Activated T-helper 1 cell treated with anti-CD3 and anti-CD28 coated beads, Interleukin-2, amount 50 U/mL, for 16 hours (primary cell): ENCODE measurements at places on chromosomes 7 and 10.

GRCh38 chr10:73182568-73182967, 14.6 kb downstream of the FAM149B1 start:
- DNase-seq: no peak

GRCh38 chr10:61673360-61673759, 10.6 kb downstream of the CABCOCO1 start:
- no peak for DNase-seq

- no peak for DNase-seq
Observed at GRCh38 chr7:115749924-115750323, 280.6 kb downstream of the TFEC start.

GRCh38 chr7:101179713-101180112, 380 bp downstream of the NAT16 start:
- no peak for DNase-seq

- DNase-seq: no peak
Observed at GRCh38 chr10:103448746-103449145, 3.4 kb downstream of the CALHM2 start.

DNA sequence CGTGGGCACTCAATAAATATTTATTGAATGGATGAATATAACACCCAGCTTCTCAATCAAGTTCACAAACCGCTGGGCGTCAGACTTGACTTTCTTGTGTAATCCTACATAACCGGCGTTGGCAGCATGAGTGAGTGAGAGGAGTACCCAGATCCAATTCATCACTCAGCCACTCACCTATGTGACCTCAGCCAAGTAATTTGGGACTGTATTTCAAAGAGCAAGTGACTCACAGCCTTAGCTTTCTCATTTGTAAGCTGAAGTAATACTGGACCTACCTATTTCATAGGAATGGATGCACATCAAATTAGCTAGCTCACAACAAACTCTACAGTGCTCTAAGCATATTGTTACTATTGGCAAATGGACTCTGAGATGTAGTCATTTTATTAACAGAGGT, 53.8 kb upstream of the FAM204A start:
- no peak for DNase-seq

DNA sequence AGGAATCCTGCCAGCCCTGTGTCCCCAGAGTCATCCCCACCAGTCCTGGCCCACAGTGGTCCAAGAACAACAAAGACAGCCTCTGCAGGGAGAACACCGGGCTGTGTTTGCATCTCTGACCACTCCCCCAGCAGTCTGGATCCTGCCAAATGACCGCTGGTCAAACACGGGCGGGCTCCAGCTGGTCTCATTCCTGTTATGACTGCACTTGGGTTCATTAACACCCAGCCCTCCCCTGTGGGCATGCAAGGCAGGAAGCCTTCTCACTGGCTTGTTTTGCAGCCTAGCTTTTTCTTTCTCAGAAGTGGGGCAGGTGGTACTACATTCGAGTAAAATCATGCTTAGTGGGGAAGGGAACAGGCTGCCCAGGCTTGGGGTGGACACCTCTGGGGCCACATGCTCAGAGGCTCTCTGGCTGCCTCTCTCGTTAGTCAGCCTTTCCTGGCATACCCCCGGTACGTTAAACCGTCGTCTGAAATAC, 190.0 kb downstream of the PLXNA4 start:
- no peak for DNase-seq

DNA sequence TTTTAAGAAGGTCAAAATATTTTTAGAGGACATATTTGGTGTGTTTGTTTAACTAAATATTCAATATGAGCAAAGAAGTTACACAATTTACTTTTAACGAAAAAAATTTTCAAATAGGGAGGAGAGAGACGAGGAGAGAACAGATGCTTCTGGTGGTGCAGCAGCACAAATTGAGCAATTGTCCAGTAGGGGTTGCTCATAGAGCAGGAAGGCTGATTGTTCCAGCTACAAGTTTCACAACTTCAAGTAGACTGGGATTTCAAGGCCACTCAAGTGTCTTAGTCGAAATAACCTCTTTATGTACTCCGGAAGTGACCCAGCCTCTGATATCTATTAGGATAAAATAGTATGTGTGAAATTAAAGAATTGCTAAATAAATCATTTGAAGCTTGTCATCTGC, 197.9 kb downstream of the HDAC9 start:
- no peak for DNase-seq

- no peak for DNase-seq
Observed at GRCh38 chr10:11147722-11148121, 130.1 kb downstream of the CELF2 start.

DNA sequence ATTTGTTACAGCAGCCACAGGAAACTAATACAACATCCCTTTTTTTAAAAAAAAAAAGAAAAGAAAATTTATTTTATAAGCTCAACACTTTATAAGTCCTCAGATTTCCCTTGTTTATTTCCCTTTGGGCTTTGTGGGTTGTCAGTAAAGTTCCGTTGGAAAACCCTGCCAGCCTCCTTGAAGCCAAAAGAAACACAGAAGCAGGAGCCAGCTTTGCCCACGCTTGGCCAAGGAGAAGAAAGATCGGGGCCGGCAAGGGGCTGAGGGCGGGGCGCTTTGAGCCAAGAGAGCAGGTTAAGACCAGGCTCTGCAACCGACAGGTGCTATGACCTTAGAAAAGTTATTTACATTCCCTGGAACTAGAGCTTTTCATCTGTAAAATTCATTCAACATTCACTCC, 72.7 kb downstream of the RGS10 start:
- no peak for DNase-seq

DNA sequence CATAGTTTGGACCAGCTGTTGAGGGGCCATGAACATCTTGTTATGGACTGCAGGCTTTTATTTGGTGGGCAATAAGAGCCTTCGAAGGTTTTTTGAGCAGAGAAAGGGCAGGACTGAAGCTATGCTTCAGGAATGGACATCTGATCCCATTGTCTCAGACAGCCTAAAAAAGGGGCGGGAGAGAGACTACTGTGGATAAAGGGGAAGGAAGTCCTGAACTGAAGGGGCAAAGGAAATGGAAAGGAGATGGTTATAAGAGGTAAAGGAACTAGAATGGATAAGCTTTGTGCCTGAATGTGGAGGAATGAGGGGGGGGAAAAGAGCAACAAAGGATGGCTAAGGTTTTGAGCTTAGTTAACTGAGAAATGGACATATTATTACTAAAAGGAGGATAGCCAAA, 172.5 kb downstream of the SKAP2 start:
- no peak for DNase-seq

DNA sequence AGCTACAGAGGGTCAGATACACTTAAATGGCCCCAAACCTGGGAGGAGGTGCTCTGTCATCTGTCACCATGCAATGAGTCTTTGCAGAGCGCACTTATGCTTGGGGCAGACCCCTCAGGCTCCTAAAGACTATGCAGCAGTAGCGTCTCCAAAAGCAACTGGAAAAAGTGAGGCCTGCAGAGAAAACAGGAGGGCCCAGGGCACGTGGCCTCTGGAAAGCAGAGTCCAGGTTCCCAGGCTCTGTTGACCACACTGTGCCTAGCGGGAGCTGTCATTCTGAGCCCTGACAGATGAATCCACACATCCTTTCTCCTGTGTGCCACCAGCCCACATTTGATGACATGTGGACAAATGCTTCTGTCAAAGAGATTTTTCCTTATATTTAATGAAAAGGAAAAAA, 66.4 kb downstream of the MINDY4 start:
- DNase-seq: no peak

DNA sequence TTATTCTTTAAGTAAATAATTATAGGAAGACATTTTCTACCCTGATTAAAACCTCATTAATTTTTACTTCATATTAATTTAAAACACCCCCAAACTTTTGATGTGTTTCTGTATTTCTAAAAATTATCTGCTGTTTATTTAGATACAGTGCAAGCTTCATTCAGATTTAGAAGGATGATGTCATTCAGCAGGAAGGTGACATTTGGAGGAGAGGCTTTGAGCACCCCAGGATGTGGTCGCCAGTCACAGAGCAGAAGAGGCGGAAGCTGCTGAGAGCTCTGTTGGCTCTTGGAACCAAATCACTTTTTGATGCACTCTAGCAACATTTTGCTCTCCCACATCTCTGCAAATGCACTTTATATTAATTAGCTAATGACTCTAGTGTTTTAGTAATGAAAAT, 233.9 kb upstream of the CACNA2D1 start:
- no peak for DNase-seq

- no peak for DNase-seq
Observed at GRCh38 chr7:151166629-151167196, 781 bp downstream of the GBX1 start.

GRCh38 chr10:30823651-30824050, 194.1 kb upstream of the LYZL2 start:
- no peak for DNase-seq

- DNase-seq: no peak
Observed at GRCh38 chr10:59354434-59354833, 7.9 kb downstream of the FAM13C start.

DNA sequence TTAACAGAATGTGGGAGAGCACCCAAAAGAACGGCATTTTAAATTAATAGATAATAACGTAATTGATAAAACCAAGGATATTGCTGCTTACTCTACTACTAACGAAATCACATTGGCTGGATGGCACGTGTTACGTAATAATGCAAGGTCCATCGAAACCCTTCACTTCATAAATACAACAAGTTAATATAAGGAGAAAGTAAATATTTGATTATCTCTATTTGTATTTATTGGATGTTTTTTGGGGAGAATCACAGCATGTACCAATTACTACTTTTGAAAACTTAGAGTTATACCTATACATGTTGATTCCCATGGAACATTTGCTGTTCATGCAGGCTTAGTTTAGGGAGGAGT, 1.6 kb downstream of the PRKG1 start:
- no peak for DNase-seq
